CD4-positive, alpha-beta memory T cell (primary cell): ENCODE measurements at places on chromosomes 16 and 17. TPM values are rescaled to one million over a fixed set of nuclear protein-coding genes. Genes with fewer than 3 reads are reported as not detected.

DNA sequence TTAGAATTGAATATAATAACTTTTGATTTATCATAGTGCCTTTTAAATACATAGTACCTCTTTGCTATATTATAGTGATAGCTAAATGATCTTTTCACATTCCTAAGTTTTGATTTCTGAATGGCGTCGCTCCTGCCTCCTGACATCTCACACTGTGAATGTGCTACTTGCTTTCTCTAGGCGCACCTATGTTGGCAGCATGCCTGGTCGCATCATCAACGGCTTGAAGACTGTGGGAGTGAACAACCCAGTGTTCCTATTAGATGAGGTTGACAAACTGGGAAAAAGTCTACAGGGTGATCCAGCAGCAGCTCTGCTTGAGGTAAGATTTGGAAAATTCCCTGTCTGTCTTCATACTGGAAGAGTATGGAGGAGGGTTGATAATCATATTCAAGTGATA, 29.8 kb upstream of the ABCC11 start:
- H3K27ac ChIP-seq: no peak overlapping the region
- no peak for DNase-seq
- no peak overlapping the region for H3K4me3 ChIP-seq
- H3K27me3 ChIP-seq: no peaks in the 10 kb centered on the region
- peaks cover 16% of the 10 kb centered on the region for H3K36me3 ChIP-seq

The FAM20A gene
- not detected for polyA plus RNA-seq

- no peaks in the 10 kb centered on the region for H3K27me3 ChIP-seq
- DNase-seq: no peak
- no peaks in the 10 kb centered on the region for H3K4me1 ChIP-seq
- no peak overlapping the region for H3K4me3 ChIP-seq
- H3K36me3 ChIP-seq: no peaks in the 10 kb centered on the region
- H3K27ac ChIP-seq: no peak overlapping the region
Observed at GRCh38 chr16:53792161-53792951, 88.4 kb downstream of the FTO start.

DNA sequence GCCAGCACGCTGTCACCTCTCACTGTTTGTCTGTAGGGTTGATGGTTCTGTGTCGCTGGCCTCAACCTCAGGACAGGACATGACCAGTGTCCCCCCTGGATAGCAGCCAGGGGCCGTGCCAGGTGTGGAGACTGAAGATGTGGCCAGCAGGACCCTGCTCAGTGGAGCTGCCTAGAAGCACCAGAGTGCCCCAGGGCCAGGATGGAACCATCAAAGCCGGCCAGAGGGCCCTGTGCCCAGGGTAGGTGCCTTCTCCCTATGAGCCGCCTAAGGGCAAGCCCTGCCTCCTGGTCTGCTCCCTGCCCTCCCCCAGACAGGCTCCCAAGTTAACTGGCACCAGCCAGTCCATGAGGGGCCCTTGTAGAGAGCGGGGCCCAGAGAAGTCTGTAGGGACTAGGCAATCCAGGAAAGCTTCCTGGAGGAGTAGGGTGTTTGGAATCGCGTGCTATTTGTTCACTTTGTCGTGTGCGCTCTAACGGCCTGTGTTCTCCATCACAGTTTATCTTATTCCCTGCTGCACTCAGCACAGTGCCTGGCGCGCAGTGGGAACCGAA, 546 bp upstream of the NDUFB10 start:
- DNase-seq: no peak
- H3K4me1 ChIP-seq: peaks cover 44% of the 10 kb centered on the region
- peak overlapping the region; percentile 69 for H3K4me3 ChIP-seq

- no peak within 1 kb of the TSS for H3K27ac ChIP-seq
- H3K4me1 ChIP-seq: no peaks in the 10 kb centered on the region
- no peaks in the 10 kb centered on the region for H3K27me3 ChIP-seq
- no peaks in the 10 kb centered on the region for H3K36me3 ChIP-seq
- DNase-seq: no peak
- no peak within 1 kb of the TSS for H3K4me3 ChIP-seq
Observed at GRCh38 chr17:10518271-10519037, at the start of gene MYH1. TSS of gene MYH1 (minus strand) at chr17:10518542. CDS start at chr17:10516642, 1,900 bp downstream.

DNA sequence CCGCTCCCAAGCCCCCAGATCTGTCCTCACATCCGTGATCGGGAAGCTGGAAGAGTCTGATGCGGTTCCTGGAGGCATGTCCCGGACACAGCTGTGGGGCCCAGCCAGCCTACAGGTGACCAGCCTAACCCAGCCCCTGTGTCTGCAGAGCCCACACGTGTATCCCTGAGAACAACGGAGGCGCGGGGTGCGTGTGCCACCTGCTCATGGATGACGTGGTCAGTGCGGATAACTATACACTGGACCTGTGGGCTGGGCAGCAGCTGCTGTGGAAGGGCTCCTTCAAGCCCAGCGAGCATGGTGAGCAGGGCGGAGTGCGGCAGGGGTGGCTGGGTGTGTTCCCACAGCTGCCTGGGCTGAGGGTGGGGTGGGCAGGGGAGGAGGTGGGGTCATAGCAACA, 30.9 kb downstream of the IL4R start:
- no peaks in the 10 kb centered on the region for H3K4me1 ChIP-seq
- peaks cover 80% of the 10 kb centered on the region for H3K36me3 ChIP-seq
- H3K27me3 ChIP-seq: no peaks in the 10 kb centered on the region
- no peak overlapping the region for H3K4me3 ChIP-seq

GRCh38 chr17:44351464-44351863, 6.4 kb downstream of the GRN start:
- no peak overlapping the region for H3K27ac ChIP-seq
- DNase-seq: no peak
- H3K4me1 ChIP-seq: peaks cover under 1% of the 10 kb centered on the region
- no peaks in the 10 kb centered on the region for H3K36me3 ChIP-seq

DNA sequence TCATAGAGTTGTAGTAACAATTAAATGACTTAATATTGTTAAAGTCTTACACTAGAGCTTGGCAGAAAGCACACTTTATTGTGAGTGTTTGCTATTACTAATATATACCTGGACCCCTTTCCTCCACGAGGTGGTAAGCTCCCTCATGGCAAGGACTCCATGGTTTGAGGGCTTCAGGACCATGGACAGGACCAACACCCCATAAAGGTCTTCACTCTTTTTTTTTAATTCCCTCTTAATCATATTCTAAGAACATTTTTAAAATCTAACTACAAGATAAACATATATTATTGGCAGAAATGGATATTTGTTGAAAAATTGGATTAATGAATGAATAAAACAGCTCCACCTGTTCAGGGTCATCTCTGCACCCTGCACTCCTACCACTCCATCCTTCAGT, 154.5 kb downstream of the CBLN1 start:
- H3K4me1 ChIP-seq: no peaks in the 10 kb centered on the region
- H3K27ac ChIP-seq: no peak overlapping the region
- no peak for DNase-seq
- H3K27me3 ChIP-seq: no peaks in the 10 kb centered on the region
- no peak overlapping the region for H3K4me3 ChIP-seq

- H3K4me3 ChIP-seq: no peak overlapping the region
- no peak overlapping the region for H3K27ac ChIP-seq
- H3K36me3 ChIP-seq: no peaks in the 10 kb centered on the region
- H3K27me3 ChIP-seq: no peaks in the 10 kb centered on the region
- no peaks in the 10 kb centered on the region for H3K4me1 ChIP-seq
- DNase-seq: no peak
Observed at GRCh38 chr17:37318931-37319594, 56.7 kb upstream of the C17orf78 start.

DNA sequence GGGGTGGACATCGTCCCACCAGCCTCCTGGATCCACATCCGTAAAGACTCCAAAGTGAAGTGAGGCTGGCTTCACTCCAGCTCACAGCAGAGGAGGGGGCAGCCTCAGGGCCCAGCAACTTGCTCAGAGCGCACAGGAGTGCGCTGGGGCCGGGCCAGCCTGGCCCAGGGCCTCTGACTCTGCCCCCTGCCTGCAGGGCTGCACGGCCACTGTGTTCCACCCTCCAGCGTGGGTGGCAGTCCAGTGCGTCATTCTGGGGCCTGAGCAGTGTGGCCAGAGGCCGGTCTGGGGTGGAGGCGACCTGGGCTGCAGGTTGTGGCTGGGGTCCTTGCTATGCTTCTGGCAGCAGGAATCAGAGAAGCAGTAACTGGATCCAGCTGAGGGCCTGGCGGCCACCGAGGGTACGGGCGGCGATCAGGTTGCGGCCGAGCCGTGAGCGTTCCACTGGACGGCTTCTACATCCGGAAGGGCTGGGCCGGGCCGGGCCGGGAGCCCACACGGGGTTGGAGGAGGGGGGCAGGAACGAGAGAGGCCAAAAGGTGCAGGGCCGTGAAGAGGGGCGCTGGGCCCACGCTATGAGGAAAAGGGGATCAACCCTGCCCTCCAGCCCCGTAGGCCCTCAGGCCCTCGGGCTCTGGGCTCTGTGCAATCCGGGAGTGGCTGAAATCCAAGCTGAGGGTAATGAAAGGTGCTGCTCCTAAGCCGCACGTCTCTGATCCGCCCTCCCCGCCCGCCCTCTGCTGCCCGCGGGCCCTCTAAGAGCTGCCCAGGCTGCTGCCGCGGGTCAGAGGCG, at the start of gene FSCN2:
FSCN2 (plus strand) TSS at position 787 of the 793 bp plus-strand sequence. CDS start 155 bp downstream, outside the sequence.
- H3K36me3 ChIP-seq: no peaks in the 10 kb centered on the region
- no peak for DNase-seq
- no peaks in the 10 kb centered on the region for H3K4me1 ChIP-seq
- no peaks in the 10 kb centered on the region for H3K27me3 ChIP-seq
- H3K27ac ChIP-seq: no peak within 1 kb of the TSS
- H3K4me3 ChIP-seq: no peak within 1 kb of the TSS

The GPR139 gene
- polyA plus RNA-seq: not detected

GRCh38 chr16:85475233-85475632, 137.9 kb upstream of the GSE1 start:
- H3K27me3 ChIP-seq: no peaks in the 10 kb centered on the region
- H3K36me3 ChIP-seq: no peaks in the 10 kb centered on the region
- no peak overlapping the region for H3K27ac ChIP-seq

DNA sequence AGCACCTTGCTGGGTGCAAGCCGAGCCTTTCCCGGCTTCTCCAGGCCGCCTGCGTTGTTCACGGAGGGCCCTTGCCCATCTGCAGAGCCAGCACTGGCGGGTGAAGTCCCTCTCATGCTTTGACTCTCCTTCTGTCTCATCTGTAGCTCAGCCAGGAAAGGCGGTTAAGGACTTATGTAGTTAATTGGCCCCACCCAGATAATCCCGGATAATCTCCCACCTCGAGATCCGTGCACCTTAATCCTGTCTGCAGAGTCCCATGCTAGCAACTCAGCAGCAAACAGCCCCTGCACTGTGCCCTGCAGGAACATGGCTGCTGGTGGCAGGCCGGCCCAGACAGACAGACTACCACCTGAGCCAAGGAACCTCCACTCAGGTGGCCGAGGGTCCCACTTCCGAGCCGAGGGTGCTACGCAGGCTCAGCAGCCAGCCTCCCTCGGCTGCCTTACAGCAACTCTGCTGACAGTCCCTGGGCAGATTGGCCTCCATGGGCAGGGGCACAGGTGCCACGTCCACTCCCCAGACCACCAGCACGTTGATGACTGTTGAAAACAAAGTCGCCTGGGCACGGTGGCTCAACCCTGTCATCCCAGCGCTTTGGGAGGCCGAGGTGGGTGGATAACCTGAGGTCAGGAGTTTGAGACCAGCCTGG, 16.9 kb downstream of the RAB40C start:
- H3K27me3 ChIP-seq: no peaks in the 10 kb centered on the region
- no peaks in the 10 kb centered on the region for H3K4me1 ChIP-seq
- no peaks in the 10 kb centered on the region for H3K36me3 ChIP-seq
- H3K27ac ChIP-seq: no peak overlapping the region
- no peak for DNase-seq
- H3K4me3 ChIP-seq: no peak overlapping the region

GRCh38 chr17:2172077-2172851, 117.4 kb downstream of the HIC1 start:
- H3K36me3 ChIP-seq: peaks cover 18% of the 10 kb centered on the region
- no peak overlapping the region for H3K27ac ChIP-seq
- H3K4me1 ChIP-seq: no peaks in the 10 kb centered on the region
- H3K4me3 ChIP-seq: no peak overlapping the region
- no peak for DNase-seq
- H3K27me3 ChIP-seq: no peaks in the 10 kb centered on the region

The CCDC144A gene
- not detected for polyA plus RNA-seq

GRCh38 chr16:14302031-14302398, 230.9 kb downstream of the MRTFB start:
- peak overlapping the region; percentile 41 for H3K4me3 ChIP-seq
- H3K27ac ChIP-seq: no peak overlapping the region
- no peak for DNase-seq
- no peaks in the 10 kb centered on the region for H3K36me3 ChIP-seq
- H3K4me1 ChIP-seq: peaks cover 17% of the 10 kb centered on the region

DNA sequence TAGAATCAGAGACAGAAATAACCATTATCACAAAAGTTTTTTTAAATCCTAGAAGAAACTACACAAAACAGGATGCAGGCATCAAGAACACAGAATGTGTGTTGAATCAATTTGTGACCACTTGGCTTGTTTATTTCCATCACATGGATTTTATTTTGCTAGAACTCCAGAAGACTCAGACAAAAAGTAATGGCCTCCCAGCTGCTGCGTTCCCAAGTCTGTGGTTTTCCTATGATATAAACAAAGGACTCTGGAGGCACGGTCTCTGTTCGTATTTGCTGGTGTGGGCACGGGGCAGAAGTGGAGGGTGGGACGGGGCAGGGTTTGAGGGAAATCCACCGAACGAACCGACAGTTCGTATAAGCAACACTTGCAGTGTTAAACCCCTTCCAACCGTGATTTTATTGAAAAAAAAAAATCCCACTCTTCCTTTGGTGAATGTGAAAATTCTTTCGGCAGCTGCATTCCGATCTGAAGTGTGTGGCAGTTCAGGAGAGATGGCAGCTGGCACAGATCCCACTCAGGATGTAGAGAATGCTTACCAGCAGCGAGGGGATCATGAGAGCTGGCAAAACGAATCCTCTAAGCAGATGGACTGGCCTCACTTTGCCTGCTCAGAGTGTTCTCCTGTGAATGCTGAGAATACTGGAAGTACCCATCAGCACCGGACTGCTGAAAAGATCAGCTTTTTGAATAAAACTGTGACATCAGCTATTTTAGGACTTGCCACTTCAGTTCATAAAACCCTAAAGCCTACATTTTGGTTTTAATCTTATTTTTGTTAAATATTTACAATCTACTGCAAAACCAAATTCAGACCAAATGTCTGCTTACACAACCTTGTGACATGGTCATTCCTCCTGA, 165.2 kb downstream of the VPS53 start:
- H3K4me1 ChIP-seq: no peaks in the 10 kb centered on the region
- peaks cover 12% of the 10 kb centered on the region for H3K36me3 ChIP-seq
- no peak overlapping the region for H3K27ac ChIP-seq
- H3K4me3 ChIP-seq: no peak overlapping the region
- H3K27me3 ChIP-seq: no peaks in the 10 kb centered on the region

The KDM6B gene
- not detected for polyA plus RNA-seq

GRCh38 chr17:60386147-60387058, 5.5 kb downstream of the USP32 start:
- H3K27me3 ChIP-seq: no peaks in the 10 kb centered on the region
- H3K27ac ChIP-seq: no peak overlapping the region
- DNase-seq: no peak
- H3K4me1 ChIP-seq: peaks cover 15% of the 10 kb centered on the region

The FBXO39 gene
- not detected for polyA plus RNA-seq

- no peaks in the 10 kb centered on the region for H3K27me3 ChIP-seq
- no peak overlapping the region for H3K4me3 ChIP-seq
- no peak overlapping the region for H3K27ac ChIP-seq
- DNase-seq: peak; percentile 2
Observed at GRCh38 chr16:72455743-72456659, 284.0 kb upstream of the PMFBP1 start.
